ENCODE measurements at places on chromosomes 5 and 9.
A peak's percentile ranks its signal among the peaks of the same experiment; 100 is the strongest.

- DNase-seq: no peak
- H3K4me3 ChIP-seq: peak overlapping the region; percentile 71
- peaks cover 37% of the 10 kb centered on the region for H3K4me1 ChIP-seq
Observed at GRCh38 chr5:102866237-102866600, 111.1 kb downstream of the PAM start.

- H3K36me3 ChIP-seq: no peaks in the 10 kb centered on the region
- H3K27me3 ChIP-seq: no peaks in the 10 kb centered on the region
- no peak overlapping the region for H3K27ac ChIP-seq
- no peak overlapping the region for H3K4me3 ChIP-seq
- no peaks in the 10 kb centered on the region for H3K4me1 ChIP-seq
Observed at GRCh38 chr5:139012176-139012575, 137.0 kb upstream of the LRRTM2 start.

DNA sequence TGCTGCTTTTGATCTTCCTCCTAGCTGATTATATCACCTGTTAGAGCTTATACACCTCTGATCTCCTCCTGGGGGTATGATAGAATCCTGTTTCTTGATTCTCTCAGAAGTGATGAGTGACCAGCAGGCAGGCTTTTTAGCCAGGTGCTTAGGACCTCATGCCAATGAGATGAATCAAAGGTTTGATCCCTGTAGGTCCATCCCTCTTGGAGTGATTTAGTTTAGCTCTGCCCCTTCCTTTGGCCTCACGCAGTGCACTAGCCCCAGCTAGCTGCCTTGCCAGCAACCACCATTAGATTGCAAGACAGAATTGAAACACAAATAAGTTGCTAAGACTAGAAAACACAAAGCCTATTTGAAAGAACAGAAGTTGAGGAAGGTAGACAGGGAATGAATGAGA lies 84.4 kb downstream of the ZSWIM6 start:
- H3K27ac ChIP-seq: no peak overlapping the region
- no peak for DNase-seq
- H3K36me3 ChIP-seq: no peaks in the 10 kb centered on the region
- no peaks in the 10 kb centered on the region for H3K27me3 ChIP-seq
- H3K4me3 ChIP-seq: no peak overlapping the region
- H3K4me1 ChIP-seq: no peaks in the 10 kb centered on the region

DNA sequence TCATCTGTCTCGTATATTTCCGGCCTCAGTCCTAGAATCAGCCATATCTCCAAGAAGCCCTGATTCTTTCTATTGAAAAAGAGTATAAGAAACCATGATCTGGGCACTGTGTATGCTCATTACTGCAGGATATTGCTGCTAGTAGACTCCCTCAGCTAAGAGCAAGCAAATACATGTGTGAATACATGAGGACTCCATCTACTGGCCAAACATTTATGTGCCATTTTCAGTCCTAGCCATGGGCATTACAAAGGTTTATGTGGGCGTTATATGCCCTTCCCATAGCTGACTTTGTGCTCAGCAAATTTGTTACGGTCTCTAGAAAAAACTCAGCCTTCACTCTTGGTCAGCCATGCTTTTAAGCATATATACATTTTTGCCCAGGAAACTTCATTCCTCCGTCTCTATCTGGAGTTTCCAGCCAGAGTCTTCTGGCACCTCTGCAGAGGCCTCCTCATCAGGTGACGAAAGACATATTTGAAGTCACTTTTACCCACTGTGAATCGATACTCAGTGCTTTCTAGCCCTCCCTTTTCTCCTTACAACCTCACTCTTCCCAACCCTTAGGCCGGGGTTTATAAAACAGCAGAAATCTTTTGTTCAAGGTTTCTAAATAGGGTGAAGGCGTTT lies 1495.6 kb upstream of the CDH6 start:
- DNase-seq: no peak
- H3K36me3 ChIP-seq: no peaks in the 10 kb centered on the region
- no peaks in the 10 kb centered on the region for H3K4me1 ChIP-seq
- H3K27me3 ChIP-seq: no peaks in the 10 kb centered on the region

Measured in ascending aorta (tissue), 2 donors.